Kidney (tissue), 22 donors: ENCODE measurements at places on chromosomes 11 and 22. TPM values are rescaled to one million over a fixed set of nuclear protein-coding genes. Genes with fewer than 3 reads are reported as not detected.
A peak's percentile ranks its signal among the peaks of the same experiment; 100 is the strongest.

DNA sequence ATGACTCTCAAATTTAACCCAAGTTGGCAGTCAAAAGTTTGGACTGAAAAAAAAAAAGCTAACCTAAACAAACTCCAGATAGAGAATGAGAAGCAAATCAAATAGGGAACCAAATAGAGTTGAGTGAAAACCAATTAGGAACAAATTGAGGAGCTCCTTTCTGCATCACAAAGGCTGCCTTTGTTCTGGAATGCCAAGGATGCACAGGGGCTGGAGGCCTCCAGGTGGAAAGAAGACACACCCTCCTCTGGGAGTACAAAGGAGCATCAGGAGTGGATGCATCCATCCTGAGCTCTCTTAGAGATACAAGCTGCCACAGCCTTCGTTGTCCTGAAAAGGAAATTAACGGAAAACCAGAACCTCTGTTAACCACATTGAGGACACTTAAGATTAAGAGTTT is 73.3 kb downstream of the MRGPRX1 start:
- no peak for DNase-seq

DNA sequence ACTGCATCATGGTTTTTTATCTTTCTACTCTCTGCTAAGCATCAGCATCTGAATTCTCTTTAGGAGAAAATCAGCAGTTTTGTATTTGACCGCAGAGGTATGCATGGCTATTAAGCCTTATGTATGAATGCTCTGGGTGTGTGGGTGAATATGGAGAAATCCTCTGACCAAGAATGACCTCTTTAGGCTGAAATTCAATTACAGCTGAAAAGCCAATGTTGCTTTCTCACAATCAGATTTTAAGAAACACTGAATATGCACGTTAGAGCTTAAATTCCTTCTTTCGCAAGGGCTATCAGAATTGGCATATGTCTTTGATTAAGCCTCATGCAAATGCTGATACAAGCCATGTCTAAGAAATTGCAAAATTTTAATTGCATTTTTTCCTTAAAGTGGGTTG is 43.2 kb downstream of the ARHGAP42 start:
- DNase-seq = no peak

- DNase-seq = peak; percentile 26
These were observed 926 bp downstream of the PGR start for GRCh38 chr11:101128571-101129202.

- no peak for DNase-seq
These were observed 63.4 kb downstream of the AAMDC start for GRCh38 chr11:77884186-77884828.

DNA sequence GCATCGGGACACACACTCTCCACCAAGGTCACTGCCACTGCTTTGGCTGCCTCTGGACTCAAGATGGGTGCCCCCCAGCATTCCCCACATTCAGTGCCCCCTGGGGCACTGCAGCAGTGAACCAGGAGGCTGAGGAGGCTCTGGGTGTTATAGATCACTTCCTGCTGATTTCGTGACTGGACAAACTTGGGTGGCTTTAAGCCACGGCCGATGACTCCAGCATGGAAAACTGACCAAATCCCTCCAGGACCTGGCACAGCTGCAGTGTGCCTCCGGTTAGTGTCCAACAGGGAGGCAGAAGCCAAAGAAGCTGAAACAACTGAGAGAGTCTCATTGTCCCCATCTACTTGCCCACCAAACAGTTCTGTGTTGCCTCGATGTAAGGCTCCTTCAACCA is 1.2 kb upstream of the GANAB start:
- DNase-seq = no peak

DNA sequence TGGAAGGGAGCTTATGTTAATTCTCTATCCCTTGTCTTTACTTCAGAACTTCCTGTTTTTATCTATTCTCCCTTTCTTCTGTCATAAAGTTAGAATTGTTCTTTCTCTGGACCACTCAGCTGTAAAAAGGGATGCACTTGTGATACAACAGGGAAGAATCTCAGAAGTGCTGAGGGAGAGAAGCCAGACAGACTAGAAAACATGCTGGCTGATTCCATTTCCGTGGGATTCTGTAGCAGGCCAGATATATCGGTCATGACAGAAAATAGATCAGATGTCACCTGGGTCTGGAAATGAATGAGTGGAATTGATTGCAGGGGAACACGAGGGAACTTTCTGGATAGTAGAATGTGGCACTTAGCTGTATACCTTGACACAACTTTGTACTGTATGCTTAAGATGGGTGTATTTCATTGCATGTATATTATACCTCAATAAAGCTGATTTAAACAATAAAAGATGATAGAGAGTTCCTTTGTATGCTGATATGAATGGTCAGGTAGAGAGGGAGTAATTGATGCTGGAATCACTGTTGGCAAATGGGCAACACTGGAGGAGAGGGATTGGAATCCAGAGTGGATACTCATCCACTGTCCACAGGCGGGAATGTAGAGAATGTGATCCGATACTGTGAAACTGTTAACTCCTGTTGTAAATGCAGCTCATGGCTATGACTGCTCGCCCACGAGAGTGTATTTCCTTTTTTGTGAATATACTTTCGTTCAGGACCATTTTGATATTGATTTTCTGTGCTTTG is 59.6 kb downstream of the ATXN10 start:
- no peak for DNase-seq

GRCh38 chr22:39381009-39381755 is 18.4 kb upstream of the TAB1 start:
- DNase-seq = no peak

- DNase-seq = no peak
These were observed 69.5 kb downstream of the DBX1 start for GRCh38 chr11:20090654-20091374.

GRCh38 chr22:45202333-45203149 is 38.2 kb downstream of the KIAA0930 start:
- DNase-seq = no peak

- DNase-seq = no peak
These were observed 257.8 kb upstream of the SYN3 start for GRCh38 chr22:33315954-33316353.

- DNase-seq = no peak
These were observed 10.1 kb upstream of the HTR3B start for GRCh38 chr11:113894421-113894996.

DNA sequence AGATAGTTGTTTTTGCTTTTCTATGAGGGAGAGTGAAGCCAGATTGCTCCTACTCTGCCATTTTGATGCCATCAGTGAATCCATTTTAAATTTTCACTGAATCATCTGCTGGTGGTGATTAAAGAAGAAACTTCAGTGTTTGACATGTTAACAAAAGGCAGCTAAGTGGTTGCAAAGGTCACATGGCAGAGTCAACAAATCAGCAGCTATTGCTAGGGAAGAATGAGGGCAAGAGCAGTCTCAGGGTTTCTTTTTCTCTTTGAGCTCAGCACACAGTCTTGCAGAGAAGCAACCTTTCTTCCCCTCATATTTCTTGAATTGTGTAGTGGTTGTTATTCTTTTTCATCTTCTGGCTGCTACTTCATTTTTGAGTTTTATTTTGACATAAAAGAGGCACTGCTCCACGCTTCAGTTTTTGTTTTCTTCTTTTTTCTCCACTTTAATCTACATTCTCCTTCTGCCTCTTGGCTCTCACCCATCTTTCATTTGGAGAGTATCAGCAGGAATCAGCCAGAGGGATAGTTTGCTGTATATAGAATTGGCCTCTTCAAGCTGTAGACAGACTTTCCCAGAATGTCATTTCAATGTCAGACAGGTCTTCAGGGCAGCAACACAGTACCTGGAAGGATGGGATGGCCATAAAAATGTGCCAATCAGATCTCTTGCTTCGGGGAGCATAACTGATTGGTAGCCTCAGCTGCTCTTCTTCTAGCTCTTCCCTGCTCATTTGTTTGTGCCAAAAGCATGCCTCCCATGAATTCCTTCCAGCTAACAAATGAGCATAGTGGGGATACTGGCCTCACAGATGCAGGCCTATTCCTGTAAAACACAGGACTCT is 153.9 kb downstream of the TRPC6 start:
- DNase-seq = no peak

- DNase-seq = no peak
These were observed 2.5 kb downstream of the USP47 start for GRCh38 chr11:11844272-11844671.

DNA sequence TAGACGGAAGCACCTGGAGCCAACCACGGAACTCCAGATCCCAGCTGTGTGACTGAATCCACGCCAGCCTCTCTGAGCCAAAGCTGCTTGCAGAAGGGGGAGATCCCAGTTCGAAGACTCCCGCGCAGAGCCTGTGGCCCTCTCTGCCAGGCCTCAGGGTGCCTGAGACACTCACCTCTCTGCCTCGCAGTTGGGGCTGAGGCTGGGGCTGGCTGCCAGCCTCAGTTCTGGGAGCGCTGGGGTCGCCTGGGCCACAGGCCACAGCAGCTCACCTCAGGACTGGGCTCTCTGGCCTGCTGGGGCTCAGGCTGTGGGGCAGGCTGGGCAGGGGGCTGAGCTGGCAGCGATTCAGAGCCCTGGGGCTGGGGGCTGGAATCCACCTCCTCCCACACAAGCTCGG is 8.2 kb upstream of the IGF2 start:
- no peak for DNase-seq

DNA sequence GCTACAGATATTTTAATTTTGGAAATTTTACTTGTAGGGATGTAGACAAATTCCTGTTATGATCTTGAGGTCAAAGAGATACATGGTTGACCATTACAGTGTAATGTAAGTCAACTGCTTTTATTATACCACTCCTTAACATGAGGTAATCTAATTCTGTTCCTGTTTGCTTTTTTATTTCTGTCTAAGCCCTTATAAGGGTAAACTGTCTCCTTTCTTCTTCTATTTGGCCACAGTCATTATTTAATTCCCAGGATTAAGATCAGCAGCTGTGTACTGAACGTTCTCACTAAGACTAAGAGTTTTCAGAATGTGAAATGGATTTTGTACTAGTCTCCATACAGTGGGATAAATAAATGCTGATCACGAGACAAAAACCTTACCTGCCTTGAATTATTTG is 32.8 kb downstream of the C2CD3 start:
- no peak for DNase-seq

DNA sequence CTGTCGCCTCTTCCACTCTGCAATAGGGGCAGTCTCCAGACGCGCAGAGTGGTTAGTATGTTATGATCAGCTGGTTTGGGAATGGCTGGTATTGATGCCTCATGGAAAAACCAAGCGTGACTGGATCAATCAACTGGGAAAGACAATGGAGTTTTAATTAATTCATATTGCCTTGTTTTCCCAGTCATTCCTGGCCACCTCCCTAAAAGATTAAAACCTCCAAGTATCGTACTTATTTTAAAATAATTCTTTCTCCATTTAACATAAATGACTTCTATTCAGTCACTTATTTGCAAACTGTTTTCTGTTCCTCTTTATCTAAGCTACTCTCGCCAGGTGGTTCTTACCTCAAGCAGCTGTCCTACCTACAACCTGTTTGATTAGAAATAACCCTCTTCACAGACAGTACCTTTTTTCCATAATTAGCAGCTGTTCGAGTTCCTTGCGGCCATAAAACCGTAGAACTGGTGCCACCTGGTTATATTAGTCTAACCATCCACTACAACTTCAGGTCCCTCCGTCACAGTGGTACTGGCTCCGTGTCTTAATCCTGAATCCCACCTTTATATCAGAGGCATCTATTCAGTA is 898 bp downstream of the ZNF215 start:
- DNase-seq = no peak

DNA sequence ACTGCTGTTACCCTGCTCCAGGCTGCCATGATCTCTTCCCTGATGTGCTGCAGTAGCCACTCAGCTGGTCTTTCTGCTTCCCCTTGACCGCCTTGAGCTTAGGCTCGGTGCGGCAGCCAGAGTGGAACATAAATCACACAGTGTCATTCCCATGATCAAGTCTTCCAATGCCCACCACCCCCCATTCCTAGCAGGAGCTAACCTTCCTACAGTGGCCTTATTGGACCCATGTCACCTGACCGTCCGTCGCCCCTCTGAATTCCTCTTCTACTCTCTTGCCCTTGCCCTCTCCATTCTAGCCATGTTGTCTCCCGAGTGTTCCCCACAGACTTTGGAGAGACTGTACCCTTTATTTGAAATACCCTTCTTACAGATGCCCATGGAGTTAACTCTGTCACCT is 43.4 kb downstream of the OTOG start:
- DNase-seq = no peak

- peak; percentile 80 for DNase-seq
These were observed 54.8 kb upstream of the CAPRIN1 start for GRCh38 chr11:33996498-33997454.

GRCh38 chr11:86696451-86696850 is 24.0 kb upstream of the ME3 start:
- DNase-seq = no peak

GRCh38 chr11:44868021-44868420 is 82.7 kb downstream of the TP53I11 start:
- DNase-seq = no peak

- DNase-seq = no peak
These were observed 33.3 kb downstream of the IGHMBP2 start for GRCh38 chr11:68936676-68937620.

GRCh38 chr22:29503811-29504372 is 23.9 kb downstream of the NEFH start:
- peak; percentile 23 for DNase-seq

GRCh38 chr11:83330303-83330702 is 44.1 kb upstream of the CCDC90B start:
- no peak for DNase-seq

DNA sequence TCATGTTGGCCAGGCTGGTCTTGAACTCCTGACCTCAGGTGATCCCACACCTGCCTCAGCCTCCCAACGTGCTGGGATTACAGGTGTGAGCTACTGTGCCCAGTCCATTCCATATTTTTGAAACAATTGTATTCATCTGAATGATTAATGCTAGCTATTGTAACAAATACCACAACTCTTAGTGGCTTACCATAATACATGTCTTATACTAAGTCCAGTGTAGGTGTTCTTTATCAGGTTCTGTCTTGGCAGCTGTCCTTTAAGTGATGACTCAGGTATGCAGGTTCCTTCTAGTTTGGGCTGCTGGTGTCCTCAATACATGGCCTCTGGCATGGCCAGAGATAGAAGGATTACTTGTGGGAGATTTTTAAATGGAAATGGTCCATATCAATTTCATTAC is 39.0 kb downstream of the UVRAG start:
- DNase-seq = no peak

DNA sequence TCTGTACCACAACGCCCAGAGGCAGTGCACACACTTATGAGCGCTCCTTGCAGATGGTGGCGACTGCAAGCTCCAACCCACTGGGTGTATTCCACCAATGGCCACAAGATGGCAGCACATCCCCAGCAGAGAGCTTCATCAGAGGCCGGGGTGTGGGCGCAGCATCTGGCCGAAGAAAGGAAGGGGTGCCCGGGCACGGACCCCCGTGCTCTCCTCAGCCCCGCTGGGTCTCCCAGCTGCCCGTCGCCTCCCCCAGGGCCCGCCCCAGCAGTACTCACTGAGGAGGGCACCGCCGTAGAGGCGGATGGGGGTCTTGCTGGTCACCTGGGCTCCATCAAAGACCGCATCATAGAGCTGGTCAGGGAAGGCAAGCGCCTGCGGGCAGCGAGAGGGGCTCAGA is 14.2 kb downstream of the TP53I11 start:
- peak; percentile 88 for DNase-seq

Gene DKK3
- 49.6 TPM for polyA plus RNA-seq

Gene APOL4
- polyA plus RNA-seq = 6.1 TPM

Gene CAT
- polyA plus RNA-seq = 208 TPM

Gene NCF4
- polyA plus RNA-seq = 4.7 TPM

Gene MYOD1
- not detected for polyA plus RNA-seq

Gene IGLL1
- not detected for polyA plus RNA-seq

Gene GAL3ST1
- 34.3 TPM for polyA plus RNA-seq

Gene TRIM29
- 0.65 TPM for polyA plus RNA-seq

Gene KAT5
- 68.4 TPM for polyA plus RNA-seq

Gene MRGPRX3
- polyA plus RNA-seq = not detected

Gene PSMA1
- 133 TPM for polyA plus RNA-seq

Gene TSPO
- polyA plus RNA-seq = 173 TPM

Gene ZBED4
- 2.1 TPM for polyA plus RNA-seq

Gene SPI1
- polyA plus RNA-seq = 7.3 TPM

Gene DRD4
- polyA plus RNA-seq = 0.47 TPM

Gene MPZL3
- 1.7 TPM for polyA plus RNA-seq

Gene RASD2
- polyA plus RNA-seq = 1.1 TPM
